Activated naive CD4-positive, alpha-beta T cell (primary cell): ENCODE measurements at places on chromosomes 3 and 15.

DNA sequence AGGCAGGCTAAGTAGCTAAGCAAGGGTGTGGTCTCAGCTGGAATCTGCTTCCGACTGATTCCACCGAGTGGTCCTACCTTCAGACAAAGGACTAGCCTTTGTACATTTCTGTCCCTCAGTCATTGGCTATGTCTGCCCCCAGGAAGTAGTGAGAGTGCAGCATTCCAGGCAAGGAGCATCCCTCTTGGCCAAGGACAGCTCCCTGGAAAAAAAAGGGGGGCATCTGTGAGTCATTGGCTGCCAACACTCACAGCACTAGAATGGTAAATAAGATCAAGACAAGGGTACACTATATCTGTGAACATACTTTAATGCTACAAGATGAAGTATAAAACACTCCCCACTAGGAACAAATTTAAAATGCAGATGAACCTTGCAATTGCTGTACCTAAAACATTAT is 66.8 kb downstream of the STAC start:
- DNase-seq = no peak

DNA sequence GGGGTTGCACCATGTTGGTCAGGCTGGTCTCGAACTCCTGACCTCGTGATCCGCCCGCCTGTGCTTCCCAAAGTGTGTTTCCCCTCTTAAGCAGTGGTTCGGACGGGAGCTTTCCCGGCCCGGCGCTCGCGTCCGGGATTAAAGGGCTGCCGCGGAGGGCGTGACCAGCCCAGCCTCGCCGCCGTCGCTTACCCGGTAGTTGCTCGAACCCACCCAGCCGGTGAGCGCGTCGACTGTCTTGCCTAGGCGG is 513 bp downstream of the CLASP2 start:
- no peak for DNase-seq

DNA sequence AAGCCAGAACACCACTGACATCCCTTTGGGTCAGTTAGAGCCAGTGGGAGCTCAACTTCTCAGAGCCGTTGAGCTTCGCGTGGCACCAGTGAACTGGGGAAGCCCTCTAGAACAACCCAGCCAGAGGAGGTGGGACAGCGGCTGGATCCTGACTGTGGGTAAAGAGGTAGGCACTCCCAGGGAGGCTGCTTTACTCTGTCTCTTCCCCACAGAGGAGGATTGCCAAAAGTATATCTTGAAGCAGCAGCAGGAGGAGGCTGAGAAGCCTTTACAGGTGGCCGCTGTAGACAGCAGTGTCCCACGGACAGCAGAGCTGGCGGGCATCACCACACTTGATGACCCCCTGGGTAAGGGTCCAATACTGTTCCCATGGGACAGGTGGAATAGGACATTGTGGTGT is 1.2 kb downstream of the MYD88 start:
- DNase-seq = no peak

DNA sequence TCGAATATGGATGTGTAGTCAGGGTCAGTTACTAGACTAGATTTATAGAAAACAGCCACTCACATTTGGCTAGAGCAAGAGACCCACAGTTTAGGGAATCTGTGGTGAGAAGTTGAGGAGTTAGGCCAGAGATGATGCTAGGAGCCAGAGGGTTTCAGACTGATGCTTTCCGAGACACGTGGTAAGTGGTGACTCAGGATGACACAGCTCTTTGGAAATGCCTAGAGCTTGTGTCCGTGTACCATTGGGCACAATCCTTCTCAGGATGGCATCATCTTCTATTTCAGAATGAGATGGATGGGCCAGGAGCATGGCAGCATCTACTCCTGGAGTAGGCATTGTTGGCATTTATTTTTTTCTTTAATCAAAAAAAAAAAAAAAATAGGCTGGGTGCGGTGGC is 28.5 kb downstream of the PTPRG start:
- no peak for DNase-seq

DNA sequence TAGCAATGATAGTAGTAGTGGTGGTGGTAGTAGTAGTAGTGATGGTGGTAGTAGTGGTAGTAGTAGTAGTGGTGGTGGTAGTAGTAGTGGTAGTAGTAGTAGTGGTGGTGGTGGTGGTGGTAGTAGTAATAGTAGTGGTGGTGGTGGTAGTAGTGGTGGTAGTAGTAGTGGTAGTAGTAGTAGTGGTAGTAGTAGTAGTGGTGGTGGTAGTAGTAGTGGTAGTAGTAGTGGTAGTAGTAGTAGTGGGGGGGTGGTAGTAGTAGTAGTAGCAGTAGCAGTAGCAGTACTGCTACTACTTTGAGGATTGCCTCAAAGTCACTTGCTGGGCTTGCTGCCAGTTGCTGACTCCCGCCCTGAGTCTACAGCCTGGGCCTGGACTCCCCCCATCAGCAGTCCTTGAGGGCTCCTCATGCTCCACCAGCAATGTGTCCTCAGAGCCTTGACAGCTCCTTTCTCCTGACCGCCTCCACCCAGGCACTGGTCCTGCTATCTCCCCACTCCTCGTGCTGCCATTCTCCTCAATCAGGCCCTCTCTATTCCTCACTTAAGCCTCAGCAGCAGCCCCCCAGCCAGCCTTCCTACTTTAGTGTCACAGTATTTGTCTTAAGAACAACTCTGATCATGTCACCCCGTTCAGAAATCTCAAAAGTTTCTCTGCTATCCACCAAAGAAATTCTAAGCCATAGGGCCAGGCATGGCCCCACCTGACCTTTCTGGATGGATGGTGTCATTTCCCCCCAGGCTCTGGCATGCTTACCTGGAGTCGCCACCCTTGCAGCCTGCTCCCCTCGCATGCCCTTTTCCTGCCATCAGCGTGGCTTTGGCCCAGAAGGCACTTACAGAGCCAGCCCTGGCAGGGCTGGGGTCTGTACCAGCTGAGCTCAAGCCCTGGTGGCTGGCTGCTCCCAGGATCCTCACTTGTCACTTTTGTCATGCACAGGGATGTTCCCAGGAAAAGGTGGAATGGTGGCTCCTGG is 45.6 kb downstream of the DLEC1 start:
- DNase-seq = no peak

GRCh38 chr15:56456229-56456628 is 8.7 kb downstream of the MNS1 start:
- no peak for DNase-seq

DNA sequence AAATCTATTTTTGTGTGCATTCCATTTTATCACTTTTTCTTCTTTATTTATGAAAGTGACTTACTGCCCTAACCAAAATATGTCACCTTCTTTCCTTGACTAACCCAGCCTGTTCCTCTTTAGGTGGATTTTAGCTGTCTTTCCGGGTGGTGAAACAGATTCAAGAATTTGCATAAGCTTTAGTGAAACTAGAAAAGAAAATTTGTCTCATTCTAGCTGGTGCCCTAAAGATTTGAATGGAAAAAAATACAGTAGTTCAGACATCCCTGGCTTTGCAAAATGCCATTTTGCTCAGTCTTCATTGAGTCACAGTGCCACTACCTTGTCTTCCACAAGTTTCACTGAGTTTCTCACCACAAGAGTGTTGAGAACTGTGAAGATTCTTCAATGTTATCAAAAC is 28.2 kb upstream of the CCDC50 start:
- no peak for DNase-seq
